NCI-H774 (cell line): ENCODE measurements at places on chromosomes 3 and 15.

- DNase-seq, result no peak
Measured at GRCh38 chr15:84570164-84570735, 30.6 kb upstream of the ZSCAN2 start.

GRCh38 chr3:49427586-49427985, 1.5 kb downstream of the NICN1 start:
- DNase-seq, result no peak

DNA sequence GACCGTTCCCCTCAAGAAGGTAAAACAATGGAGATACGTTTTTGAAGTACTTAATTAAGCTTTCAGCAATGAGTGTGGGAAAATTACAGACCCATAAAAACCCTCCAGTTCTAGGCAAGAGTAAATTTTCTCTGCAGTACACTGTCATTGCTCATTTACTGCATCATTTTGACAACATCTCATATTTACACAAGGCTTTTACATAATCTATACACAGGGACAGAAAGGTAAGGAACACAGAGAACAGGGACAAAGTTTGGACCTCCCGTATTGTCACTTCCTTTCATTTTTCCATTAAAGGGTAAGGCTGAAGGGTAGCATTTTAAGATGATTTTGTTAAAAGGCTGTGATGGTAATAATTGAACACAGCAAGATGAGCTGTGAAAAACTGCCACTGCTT, 7.4 kb upstream of the HGD start:
- DNase-seq, result no peak

- no peak for DNase-seq
Measured at GRCh38 chr3:188605231-188605630, 451.3 kb downstream of the LPP start.
